ENCODE measurements at places on chromosomes 7 and 10. TPM values are rescaled to one million over a fixed set of nuclear protein-coding genes. Genes with fewer than 3 reads are reported as not detected.

NKX2-3 gene
- 0.19 TPM for total RNA-seq

IFIT1 gene
- 1.3 TPM for total RNA-seq

ZNF316 gene
- 15.5 TPM for total RNA-seq

ATP6V0A4 gene
- 269 TPM for total RNA-seq

UTF1 gene
- total RNA-seq: not detected

ENO4 gene
- total RNA-seq: 0.08 TPM

CYP2C19 gene
- total RNA-seq: not detected

CEP55 gene
- 30.3 TPM for total RNA-seq

FGFBP3 gene
- 0.72 TPM for total RNA-seq

C10orf143 gene
- total RNA-seq: 0.08 TPM

MYH16 gene
- not detected for total RNA-seq

PGAM2 gene
- not detected for total RNA-seq

SRRM3 gene
- total RNA-seq: 16.4 TPM

HKDC1 gene
- 0.61 TPM for total RNA-seq

FRAT1 gene
- 1.2 TPM for total RNA-seq

EGR2 gene
- total RNA-seq: 0.63 TPM

PCBD1 gene
- total RNA-seq: 60.3 TPM

EPO gene
- 0.29 TPM for total RNA-seq

KCND2 gene
- 0.08 TPM for total RNA-seq

XRCC2 gene
- total RNA-seq: 14.1 TPM

AKR1C4 gene
- not detected for total RNA-seq

PRPS1L1 gene
- not detected for total RNA-seq

NEUROD6 gene
- total RNA-seq: not detected

GATAD1 gene
- 59.2 TPM for total RNA-seq

EIF4EBP2 gene
- total RNA-seq: 14.3 TPM

C10orf62 gene
- total RNA-seq: not detected

ZNF804B gene
- total RNA-seq: not detected

ST8SIA6 gene
- 1.1 TPM for total RNA-seq

HMX2 gene
- not detected for total RNA-seq

FBXL15 gene
- total RNA-seq: 8.4 TPM

ZNF117 gene
- 0.16 TPM for total RNA-seq

CALHM3 gene
- not detected for total RNA-seq

NKX6-2 gene
- total RNA-seq: not detected

NPTX2 gene
- 0.56 TPM for total RNA-seq

DNAJC12 gene
- 42.8 TPM for total RNA-seq

FFAR4 gene
- total RNA-seq: not detected

NPSR1 gene
- total RNA-seq: not detected

ABCB4 gene
- total RNA-seq: 10.1 TPM

ERVW-1 gene
- total RNA-seq: not detected

SHOC2 gene
- 20.3 TPM for total RNA-seq

ASZ1 gene
- total RNA-seq: 1.0 TPM

AP5Z1 gene
- total RNA-seq: 80.4 TPM

ANKRD30A gene
- total RNA-seq: not detected

ZNF488 gene
- not detected for total RNA-seq
